ENCODE measurements at places on chromosomes 1 and 21.

DNA sequence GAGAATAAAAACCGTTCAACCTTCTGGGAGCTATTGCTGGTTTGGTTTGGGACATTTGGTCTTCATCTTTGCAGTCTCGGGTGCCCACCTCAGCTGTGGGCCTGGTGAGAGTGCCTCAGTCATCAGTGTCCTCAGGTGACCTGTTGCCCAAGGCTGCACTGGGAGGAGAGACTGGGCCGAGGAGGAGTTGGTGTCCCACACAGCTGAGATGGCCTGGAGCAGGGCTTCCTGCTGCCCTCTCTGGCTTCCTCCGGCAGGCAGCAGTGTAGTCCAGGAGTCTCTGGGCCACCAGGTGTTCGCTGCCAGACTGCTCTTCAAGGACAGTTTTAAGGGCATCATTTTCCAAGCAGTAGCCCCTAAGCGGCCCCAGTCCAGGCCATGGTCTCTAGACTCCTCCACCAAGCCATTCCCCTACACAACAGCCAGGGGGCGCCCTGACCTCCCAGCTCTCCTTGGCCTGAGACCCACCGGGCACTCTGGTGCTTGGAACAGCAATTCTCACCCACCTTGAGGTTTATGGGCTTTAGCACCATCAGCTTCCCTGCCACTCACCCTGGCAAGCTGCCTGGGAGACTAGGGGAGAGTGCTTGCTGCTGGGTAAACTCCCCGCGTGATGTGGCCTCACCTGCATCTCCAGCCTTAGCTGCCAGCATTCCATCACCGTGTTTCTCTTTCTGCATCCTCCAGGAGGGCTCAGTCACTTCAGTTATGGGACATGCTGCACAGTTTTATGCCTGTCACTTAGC, 9.1 kb upstream of the SYTL1 start:
- DNase-seq, result peak; percentile 30

DNA sequence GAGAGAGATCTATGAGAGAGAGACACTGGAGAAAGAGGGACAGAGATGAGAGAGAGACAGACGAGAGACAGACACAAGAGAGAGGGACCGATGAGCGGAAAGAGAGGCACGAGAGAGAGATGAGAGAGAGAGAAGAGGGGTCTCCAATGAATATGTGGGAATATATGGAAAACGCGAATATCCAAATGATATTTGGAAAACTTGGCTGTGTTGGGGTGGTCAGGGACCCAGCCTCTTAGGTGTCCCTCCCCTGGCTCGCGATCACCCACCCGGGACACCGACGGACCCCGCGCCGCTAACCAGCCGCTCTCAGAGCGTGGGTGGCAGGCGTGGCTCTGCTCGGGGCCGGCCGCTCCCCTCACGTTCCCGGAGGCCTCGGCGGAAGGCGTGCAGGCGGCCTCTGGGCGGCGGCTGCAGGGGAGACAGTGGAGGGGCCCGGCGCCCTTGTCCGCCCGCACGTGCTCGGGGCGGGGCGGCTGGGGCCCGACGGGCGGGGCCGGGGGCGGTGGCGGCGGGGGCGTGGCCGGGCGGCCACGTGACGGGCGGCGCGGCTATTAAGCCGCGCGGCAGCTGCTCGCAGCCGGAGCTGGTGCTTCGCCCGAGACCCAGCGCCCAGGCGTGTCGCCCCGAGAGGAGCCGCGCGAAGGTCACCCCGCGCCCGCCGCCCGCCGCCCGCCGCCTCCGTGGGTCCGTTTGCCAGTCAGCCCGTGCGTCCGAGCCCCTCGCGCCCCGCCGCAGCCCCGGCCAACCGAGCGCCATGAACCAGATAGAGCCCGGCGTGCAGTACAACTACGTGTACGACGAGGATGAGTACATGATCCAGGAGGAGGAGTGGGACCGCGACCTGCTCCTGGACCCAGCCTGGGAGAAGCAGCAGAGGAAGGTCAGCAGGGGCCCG, at the start of gene ACTN2:
ACTN2 (plus strand) TSS at position 583 of the 898 bp plus-strand sequence; CDS start at position 758, 175 bp downstream.
- peak; percentile 11 for DNase-seq

GRCh38 chr1:108077991-108078390, 113.0 kb upstream of the VAV3 start:
- DNase-seq, result no peak

- DNase-seq, result no peak
Measured at GRCh38 chr21:18228060-18228739, 16.4 kb upstream of the CHODL start.

DNA sequence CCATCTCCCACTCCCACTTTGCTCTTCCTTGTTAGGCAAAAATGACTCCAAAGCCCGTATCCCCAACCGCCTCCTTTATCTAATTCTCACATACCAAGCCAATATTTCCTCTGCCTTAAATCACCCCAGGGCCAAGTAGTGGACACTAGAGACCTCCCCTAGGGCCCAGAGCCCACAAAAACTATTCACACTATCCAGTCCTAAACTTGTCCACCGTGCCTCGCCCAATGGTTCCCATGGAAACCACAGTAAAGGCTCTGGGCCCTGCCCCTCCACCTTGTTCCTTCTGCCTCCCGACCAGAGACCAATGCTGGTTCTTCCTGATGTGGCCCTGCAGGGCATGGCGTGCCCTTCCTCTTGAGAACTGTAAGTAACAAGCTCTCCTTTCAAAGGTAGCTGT, 11.8 kb downstream of the CFAP107 start:
- no peak for DNase-seq

- DNase-seq, result no peak
Measured at GRCh38 chr21:34186109-34186719, 112.8 kb downstream of the MRPS6 start.

DNA sequence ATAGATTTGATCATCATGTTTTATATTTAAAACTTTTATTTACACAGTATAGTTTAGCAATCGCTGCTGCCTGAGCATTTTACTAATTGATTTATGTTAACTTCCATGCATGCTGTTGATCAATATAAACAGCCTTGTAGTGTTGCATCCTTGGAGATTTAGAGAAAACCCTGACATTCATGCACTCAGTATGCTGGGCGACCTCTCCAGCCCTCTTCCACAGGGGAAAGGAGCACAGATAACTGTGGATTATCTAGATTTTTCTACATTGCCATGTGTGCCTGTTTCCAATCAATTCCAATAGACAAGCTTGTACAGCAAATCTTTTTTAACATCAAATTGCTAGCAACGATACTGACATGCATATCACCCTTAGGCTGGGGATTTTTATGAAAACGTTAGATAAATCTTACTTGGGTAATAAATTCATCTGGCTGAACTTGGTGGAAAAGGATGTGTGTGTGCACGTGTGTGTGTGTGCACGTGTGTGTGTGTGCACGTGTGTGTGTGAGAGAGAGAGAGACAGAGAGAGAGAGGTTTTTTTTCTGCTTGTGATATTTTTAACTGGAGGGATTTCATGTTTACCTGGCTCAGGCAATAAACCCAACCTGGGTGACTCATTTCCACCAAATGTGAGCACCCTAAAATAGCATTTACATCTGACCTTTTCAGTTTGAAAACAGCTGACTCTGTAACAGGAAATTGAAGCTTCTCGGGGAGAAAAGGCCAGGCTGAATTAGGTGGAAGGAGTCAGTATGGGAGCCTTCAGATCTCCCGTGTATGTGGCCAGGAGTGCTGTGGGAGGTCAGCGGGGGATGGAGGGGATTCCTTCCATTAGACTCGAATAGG, 339.8 kb downstream of the PRDM2 start:
- DNase-seq, result no peak

GRCh38 chr21:45827302-45827692, 154.3 kb upstream of the COL6A1 start:
- DNase-seq, result no peak

DNA sequence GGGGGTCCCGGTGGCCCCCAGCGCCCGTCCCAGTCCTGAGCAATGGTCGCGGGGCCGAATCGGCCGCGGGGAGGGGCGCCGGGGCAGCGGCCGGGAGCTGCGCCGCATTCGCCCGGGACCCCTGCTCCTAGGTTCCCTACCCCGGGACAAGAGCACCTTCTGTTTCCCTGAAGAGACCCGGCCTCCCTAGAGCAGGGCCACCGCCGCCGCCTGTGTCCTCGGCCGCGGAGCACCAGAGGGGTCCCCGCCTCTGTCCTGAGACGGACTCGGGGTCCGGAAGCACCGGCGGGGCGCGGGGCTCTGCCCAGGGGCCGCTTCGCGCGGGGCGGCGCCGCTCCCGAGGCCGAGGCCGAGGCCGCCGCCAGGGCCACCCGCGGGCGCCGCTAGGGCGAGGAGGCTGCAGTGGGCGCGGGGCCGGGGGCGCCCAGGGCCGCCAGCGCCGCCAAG, 157.9 kb downstream of the CASZ1 start:
- no peak for DNase-seq

- DNase-seq, result no peak
Measured at GRCh38 chr1:107833061-107833460, 131.9 kb downstream of the VAV3 start.

- no peak for DNase-seq
Measured at GRCh38 chr1:15524021-15524282, at the start of gene CASP9. Gene CASP9, minus strand, starts transcription at chr1:15524215. Its CDS starts 15 bp downstream, at chr1:15524200.

DNA sequence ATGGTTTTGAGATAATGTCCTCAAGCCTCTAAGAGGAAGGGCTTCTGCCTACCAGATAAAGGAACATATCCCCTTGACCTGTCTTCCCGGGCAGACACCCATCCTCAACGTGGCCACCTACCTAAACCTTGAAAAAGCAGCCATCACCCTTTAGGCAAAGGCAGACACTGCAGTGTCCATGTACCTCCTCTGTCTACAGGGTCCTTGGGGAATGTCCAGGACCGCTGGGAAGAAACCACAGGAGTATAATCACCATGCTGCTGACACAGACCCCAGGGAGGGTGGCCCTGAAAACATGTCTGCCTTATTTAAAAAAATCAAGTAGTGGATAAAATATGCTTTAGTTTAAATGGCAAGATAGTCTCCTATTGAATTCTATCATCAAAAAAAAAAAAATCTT, 16.6 kb downstream of the BCAR3 start:
- DNase-seq, result no peak

GRCh38 chr21:42524341-42525028, 10.8 kb downstream of the SLC37A1 start:
- no peak for DNase-seq

DNA sequence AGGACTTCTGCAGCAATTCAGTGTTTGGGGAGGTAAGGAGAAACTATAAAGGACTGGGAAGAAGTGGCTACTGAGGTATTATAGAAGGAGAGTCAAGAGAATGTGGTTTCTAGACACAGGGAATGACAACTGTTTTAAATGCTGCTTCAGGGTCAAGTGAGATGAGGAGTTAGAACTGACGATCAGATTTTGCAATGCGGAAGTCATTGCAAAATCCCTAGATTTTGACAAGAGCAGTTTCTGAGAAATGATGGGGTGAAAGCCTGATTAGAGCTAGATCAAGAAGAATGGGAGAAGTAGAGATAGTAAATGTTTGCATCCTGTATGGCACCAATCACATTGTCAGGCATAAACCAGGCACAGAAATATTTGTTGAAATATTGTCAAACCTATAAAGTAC, 4.7 kb upstream of the TSNAX start:
- no peak for DNase-seq

GRCh38 chr1:35535243-35535642, 22.0 kb downstream of the KIAA0319L start:
- DNase-seq, result no peak

- DNase-seq, result peak; percentile 64
Measured at GRCh38 chr1:43991476-43992231, at the start of gene CCDC24. Gene CCDC24, plus strand, starts transcription at chr1:43991599. Its CDS starts 280 bp downstream, at chr1:43991879.

GRCh38 chr1:16026723-16027484, 5.1 kb downstream of the CLCNKA start:
- DNase-seq, result peak; percentile 23

DNA sequence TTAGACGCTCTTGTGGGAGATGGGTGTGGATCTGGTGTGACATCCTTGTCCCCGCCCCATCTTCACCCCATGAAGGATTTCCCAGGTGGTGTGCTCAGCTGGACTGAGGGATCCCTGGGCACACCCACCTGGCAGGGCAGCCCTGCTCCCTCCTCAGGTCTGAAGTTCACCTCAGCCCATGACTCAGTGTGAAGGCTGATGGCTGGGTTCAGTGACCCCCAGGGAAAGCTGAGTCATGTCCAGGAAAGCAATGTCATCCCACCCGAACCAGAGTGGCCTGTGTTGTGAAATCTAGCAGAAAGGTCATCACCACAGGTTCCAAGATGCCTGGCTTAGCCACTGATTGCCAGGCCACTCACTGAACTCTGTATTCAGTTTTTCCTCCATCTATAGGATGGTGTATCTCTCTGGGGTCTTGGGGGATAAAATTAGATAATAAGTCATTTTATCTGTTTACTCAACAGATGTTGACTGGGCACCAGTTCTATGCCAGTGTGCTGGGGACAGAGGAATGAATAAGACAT, 97.7 kb upstream of the JUN start:
- no peak for DNase-seq

- no peak for DNase-seq
Measured at GRCh38 chr1:62781841-62782543, 1.9 kb upstream of the ATG4C start.

- DNase-seq, result no peak
Measured at GRCh38 chr1:161001525-161001924, 19.4 kb downstream of the F11R start.

- DNase-seq, result no peak
Measured at GRCh38 chr21:31409831-31410487, 65.9 kb upstream of the TIAM1 start.

DNA sequence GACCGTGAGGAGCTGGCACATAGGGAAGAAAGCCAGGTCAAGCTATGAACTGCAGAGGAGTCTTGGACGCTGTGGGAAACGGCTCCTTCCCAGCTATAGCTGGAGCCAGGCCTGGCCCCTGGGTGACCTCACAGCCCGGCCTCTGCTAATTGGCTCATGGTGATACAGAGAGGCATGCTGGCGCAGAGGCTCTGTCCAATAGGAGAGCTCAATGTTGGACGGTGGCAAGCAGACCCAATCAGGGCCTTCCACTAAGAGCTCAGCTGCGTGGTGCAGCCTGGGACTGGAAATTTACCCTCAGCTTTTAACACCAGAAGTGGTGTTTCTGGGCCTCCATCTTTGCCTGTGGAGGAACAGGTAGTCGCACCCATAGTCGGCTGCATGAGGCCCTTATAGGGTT, 64.4 kb upstream of the GRHL3 start:
- no peak for DNase-seq

GRCh38 chr1:243783714-243784113, 66.3 kb downstream of the AKT3 start:
- no peak for DNase-seq

- DNase-seq, result no peak
Measured at GRCh38 chr1:106571109-106571508, 485.4 kb upstream of the PRMT6 start.

- DNase-seq, result no peak
Measured at GRCh38 chr1:89098857-89099256, 27.1 kb downstream of the GBP2 start.

DNA sequence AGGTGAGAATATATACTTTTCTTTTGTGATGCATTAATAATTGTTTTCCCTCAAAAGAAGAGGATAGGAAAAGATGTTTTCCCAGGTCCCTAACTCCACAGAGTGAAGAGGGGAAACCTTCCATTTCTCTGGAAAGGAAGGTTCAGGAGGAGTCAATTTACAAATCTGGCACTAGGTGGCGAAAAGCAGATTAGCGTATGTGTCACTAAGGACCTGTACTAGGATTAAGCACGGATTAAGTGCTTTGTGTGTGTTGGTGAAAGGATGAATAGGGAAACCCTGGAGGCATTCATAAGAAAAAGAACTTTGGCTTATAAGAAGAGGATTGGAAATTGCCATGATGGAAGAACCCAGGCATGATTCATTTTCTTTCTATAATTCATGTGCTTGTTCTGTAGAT, 410.1 kb upstream of the PLXNA2 start:
- no peak for DNase-seq

- DNase-seq, result no peak
Measured at GRCh38 chr1:243411472-243411871, 155.6 kb downstream of the SDCCAG8 start.

- no peak for DNase-seq
Measured at GRCh38 chr1:210289248-210289647, 39.5 kb upstream of the HHAT start.

- no peak for DNase-seq
Measured at GRCh38 chr1:13751458-13751871, 51.5 kb downstream of the PRDM2 start.
